ENCODE measurements at places on chromosomes 12 and 14.

- DNase-seq: no peak
Observed at GRCh38 chr14:104003616-104004015, 61.3 kb upstream of the RD3L start.

GRCh38 chr12:31482816-31483215 lies 108.1 kb downstream of the DENND5B start:
- no peak for DNase-seq

DNA sequence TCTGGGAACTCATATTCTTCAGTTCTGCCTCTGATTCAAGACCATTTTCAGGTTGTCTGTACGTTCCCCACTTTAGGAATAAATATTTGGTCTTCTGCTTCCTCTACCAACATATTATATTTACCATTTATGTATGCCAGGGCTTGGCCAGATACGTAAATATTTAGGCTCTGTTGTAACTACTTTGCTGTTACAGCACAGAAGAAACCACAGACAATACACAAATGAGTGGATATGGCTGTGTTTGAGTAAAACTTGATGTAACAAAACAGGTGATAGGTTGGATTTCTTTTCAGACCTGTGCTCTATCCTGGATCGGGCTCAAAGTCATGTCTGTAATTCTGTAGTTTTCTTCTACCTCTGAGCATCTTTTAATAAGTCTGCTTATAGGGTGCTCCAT lies 37.5 kb downstream of the RAP1B start:
- DNase-seq: peak; percentile 83

- DNase-seq: no peak
Observed at GRCh38 chr12:82952946-82953345, 266.2 kb downstream of the TMTC2 start.

DNA sequence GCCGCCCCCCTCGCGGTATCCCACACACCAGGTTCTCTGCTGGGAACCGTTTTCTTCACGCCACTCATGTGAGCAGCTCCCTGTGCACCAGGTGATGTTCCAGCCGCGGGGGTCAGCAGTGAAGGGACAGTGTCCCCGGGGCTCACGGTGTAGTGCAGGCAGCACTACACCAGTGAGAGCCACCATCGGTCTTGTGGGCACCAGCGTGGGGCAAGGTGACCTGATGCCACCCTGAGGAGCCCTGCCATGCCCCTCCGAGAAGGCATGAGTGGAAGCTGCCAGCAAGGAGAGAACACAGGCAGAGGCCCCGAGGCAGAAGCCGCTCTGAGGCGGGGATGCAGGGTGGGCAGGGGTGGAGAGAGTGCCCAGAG lies 11.5 kb upstream of the FBRSL1 start:
- no peak for DNase-seq

All from activated CD4-positive, alpha-beta T cell treated with anti-CD3 and anti-CD28 coated beads, Interleukin-10, Interleukin-2, amounts not matched to agents 100 ng/mL and 50 ng/mL, durations not matched to agents 16 hours and 8 hours (primary cell).